ENCODE measurements at places on chromosomes 11 and 22. TPM values are rescaled to one million over a fixed set of nuclear protein-coding genes. Genes with fewer than 3 reads are reported as not detected.

INSC gene
- 1.7 TPM for total RNA-seq

- DNase-seq: no peak
Measured at GRCh38 chr11:128135451-128135850, 451.9 kb downstream of the ETS1 start.

TMEM121B gene
- 0.18 TPM for total RNA-seq

- DNase-seq: no peak
Measured at GRCh38 chr11:128507936-128508335, 79.4 kb downstream of the ETS1 start.

UPK3A gene
- 233 TPM for total RNA-seq

GRCh38 chr22:45321827-45322226 lies 12.1 kb downstream of the FAM118A start:
- DNase-seq: no peak

DNA sequence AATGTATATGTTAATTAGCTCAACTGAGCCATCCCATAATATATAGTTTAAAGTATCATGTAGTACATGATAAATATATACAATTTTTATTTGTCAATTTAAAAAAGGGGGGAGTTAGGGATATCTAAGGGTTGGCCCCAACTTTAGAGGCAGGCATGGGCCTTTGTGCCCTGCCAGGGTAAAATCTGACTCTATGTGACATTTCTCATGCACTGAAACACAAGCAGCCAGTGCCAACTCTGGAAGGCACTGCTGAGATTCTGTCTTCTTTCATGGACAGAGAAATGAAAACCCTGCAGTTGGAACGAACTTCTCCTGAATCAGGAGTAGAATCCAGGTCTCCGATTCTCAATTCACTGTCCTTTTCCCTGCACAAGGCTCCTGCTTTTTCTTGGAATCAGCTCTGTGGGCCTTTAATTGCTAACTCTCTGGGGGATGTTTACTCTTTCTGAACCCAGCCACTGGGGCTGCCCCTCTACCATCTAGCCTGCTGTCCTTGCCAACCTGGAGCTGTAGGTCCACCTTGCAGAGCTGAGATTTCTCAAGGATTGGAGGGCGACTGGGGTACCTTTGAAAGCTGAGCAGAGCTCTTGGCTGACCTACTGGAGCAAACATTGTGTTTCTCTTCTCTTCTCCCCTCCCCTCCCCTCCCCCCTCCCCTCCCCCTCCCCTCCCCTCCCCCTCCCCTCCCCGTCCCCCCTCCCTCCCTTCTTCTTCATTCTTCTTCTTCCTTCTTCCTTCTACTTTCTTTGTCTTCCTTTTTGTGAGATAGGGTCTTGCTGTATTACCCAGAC lies 26.7 kb downstream of the SLC5A1 start:
- no peak for DNase-seq

CSRP3 gene
- total RNA-seq: 0.68 TPM

WNT11 gene
- 1.7 TPM for total RNA-seq

DNA sequence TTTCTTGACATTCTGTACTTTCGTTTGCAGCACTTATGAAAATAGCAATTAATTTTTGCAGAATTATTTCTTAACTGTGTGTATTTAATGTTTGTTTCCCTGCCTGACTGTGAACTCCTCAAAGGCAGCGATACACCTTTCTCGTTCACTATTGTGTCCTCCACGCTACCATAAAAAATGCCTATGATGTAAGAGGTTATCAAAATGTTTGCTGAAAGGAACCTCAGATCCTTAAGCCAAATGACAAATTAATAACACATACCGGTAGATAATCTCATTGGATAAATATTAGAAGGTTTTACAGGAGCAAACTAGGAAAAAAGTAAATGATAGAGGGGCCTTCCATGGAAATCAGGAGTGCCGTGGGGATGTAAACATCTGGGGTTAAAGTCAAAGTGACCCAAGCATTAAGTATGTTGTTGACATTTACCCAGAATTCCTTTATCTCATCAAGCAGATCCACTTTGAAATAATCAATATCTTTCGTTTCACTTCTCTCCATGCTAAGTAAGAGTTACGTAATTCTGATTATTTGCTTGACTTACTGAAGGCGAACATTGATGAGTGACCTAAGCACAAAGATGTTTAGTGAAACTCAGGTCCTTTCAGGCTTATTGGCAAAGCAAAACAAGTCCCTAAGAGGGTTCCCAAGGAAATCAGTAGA lies 2.6 kb upstream of the OOSP3 start:
- no peak for DNase-seq

DNA sequence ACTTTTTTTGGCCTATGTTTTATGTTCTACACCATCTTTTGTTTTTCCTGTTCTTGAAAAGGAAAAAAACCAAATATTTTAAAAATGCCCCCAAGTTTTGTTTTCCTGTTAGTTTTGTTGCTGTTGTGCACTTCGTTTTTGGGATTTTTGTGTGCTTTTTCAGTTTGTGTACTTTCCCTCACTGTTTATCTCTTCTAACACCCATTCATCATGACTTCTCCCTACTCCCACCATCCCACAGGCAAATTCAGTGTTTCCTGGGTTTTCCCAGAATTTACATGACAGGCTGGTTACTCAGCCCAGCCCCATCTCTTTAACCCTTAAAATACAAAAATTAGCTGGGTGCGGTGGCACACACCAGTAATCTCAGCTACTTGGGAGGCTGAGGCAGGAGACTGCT lies 15.6 kb downstream of the TMEM123 start:
- DNase-seq: no peak

- DNase-seq: no peak
Measured at GRCh38 chr22:28882545-28882877, 861 bp upstream of the ZNRF3 start.

- no peak for DNase-seq
Measured at GRCh38 chr11:44983786-44984185, 33.1 kb upstream of the TP53I11 start.

- DNase-seq: peak; percentile 0
Measured at GRCh38 chr11:113518716-113519495, 43.7 kb upstream of the DRD2 start.

GRCh38 chr22:47161631-47162030 lies 399.2 kb downstream of the TBC1D22A start:
- DNase-seq: no peak

DNA sequence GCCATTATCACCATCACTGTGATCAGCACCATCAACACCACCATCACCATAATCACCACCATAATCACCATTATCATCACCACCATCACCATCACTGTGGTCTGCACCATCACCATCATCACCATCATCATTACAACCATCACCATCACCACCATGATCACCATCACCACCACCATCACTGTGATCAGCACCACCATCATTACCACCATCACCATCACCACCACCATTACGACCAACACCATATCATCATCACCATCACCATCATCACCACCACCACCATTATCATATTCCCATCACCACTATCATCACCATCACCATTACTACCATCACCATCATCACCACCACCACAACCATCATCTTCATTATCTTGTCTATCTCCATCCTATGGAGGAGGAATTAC lies 125.2 kb downstream of the PHF21B start:
- DNase-seq: no peak

GRCh38 chr22:36649066-36649465 lies 54.5 kb downstream of the CACNG2 start:
- no peak for DNase-seq

POTEH gene
- total RNA-seq: not detected

GRCh38 chr22:40534379-40535188 lies 101.9 kb downstream of the MRTFA start:
- no peak for DNase-seq

GRCh38 chr11:61054927-61055562 lies 47.2 kb upstream of the CD5 start:
- no peak for DNase-seq
